ENCODE measurements at places on chromosomes 3 and 15.
A peak's percentile ranks its signal among the peaks of the same experiment; 100 is the strongest.

DNA sequence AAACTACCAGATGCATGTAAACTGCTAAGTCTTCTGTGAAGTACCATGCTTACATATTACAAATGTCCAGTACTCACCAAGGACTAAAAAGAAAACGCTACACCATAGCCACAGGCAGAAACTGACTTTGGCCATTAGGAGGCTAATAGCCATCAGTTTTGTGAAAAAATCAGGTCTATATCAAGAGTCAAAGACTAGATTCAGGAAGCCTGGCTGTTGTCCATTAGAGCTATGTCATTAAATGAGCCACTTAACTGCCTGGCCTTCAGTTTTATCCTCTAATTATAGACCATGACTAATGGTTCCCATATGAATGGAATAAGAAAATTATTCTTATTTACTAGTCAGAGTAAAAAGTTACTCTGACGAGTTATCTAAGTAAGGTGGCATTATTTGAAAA lies 144.1 kb downstream of the VPS13C start:
- no peak for DNase-seq

DNA sequence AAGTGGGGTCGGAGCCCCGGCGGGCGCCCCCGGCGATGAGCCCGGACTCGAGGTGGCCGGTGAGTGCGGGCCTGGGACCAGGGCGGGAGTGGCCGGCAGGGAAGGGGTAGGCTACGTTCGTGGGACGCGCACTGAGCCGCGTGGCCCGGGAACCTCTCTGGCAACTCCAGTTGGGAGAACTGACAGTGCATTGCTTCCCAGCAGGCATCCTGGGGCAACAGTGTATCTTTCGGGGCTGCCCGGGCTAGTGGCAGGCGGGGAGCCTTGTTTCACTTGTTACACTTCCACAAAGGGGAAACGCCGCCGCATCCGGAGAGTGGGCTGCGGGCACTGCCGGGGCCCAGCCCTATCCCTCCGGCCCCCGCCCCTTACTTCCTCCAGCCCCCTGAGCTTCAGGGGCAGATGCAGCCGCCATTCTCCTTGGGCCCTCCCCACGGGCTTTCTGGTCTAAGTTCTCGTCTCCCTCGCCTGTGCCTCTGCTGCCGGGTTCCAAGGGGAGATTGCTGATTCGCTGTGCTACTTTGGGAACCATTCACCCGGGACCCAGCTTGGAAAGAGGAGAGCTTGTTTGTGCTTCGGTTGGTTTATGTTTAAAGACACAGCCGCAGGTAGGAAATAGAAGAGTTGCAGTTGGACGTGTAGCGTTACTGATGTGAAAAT lies 675 bp downstream of the BRPF1 start:
- no peak for DNase-seq

- DNase-seq: peak; percentile 93
Observed at GRCh38 chr3:188212308-188212969, 58.5 kb downstream of the LPP start.

DNA sequence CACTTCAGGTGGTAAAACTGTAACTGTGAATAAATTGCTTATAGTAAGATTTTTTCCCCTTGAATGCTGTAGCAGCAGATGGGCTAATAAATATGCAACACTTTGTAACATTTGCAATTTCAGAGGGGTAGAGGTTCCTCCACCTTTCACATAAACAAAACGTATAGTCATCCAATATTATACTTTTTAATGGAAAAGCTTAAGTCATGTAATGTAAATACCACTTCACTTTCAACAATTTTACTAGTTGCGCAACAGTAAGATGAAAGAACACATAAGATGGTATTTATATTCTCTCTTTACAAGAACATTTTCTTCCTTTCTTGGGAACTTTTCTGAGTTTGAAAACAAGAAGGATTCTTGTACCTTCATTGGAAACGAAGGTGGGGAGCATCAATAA lies 56.6 kb upstream of the FAM3D start:
- DNase-seq: no peak

DNA sequence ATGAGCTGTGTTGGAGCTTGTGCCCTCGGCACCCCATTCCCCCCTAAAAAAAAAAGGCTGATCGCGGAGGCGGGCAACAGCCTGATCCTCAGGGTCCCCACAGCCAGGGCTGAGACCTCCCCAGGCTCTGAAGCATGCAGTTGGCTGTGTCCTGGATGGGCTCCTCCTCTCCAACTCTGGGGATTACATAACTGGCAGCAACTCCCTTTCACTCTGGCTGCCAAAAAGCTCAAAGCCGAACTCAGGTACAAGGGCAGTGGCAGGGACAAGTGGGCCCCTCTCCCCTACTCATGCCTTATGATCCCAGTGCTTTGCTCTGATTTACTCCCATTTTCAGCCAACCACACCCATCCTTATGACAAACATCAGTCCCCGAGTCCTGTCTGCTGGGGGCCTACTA lies 18.3 kb downstream of the TPRA1 start:
- DNase-seq: no peak

- DNase-seq: no peak
Observed at GRCh38 chr3:99845331-99845730, 27.7 kb downstream of the CMSS1 start.

- no peak for DNase-seq
Observed at GRCh38 chr3:14867936-14868570, 49.3 kb downstream of the FGD5 start.

DNA sequence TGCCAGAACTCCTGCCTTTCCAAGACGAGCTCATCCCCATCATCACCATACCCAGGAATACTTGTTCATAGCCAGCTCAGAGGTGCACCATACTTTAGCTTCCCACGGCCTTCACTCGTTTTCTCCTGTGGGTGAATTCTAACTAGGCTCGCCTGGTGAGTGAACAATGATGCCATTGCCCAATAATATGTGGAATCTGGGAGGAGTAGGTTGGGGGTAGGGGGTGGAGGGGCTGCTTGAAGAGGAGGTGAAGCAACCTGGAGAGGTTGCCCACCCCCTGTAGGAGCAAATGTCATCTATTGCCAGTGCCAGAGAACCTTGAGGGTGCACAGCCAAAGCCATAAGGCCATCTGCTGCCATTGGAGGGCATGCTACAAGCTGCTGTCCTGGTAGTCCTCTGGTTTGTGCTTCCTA lies 592 bp upstream of the ZNF445 start:
- no peak for DNase-seq

DNA sequence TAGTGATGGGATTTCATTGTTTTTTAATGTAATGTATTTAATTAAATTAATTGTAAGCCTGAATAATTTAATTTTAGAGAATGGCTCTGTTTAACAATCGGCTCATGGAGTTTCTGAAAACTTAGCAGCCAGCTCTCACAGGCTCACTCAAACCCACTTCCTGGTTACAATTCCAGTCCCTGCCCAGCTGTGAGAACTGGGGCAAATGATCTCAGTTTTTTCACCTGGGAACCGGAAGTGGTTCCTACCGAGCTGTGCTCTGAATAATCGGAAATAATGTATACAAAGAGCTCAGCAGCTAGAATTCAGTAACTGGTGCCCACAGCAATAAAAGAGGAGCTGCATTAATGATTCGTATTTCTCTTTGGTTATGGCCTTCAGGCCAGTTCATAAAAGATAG lies 244.3 kb upstream of the MCTP2 start:
- no peak for DNase-seq

GRCh38 chr3:187943677-187944389 lies 198.6 kb upstream of the BCL6 start:
- no peak for DNase-seq

GRCh38 chr3:30082652-30083051 lies 523.7 kb upstream of the TGFBR2 start:
- no peak for DNase-seq

GRCh38 chr3:172167892-172168648 lies 128.7 kb downstream of the FNDC3B start:
- DNase-seq: no peak

DNA sequence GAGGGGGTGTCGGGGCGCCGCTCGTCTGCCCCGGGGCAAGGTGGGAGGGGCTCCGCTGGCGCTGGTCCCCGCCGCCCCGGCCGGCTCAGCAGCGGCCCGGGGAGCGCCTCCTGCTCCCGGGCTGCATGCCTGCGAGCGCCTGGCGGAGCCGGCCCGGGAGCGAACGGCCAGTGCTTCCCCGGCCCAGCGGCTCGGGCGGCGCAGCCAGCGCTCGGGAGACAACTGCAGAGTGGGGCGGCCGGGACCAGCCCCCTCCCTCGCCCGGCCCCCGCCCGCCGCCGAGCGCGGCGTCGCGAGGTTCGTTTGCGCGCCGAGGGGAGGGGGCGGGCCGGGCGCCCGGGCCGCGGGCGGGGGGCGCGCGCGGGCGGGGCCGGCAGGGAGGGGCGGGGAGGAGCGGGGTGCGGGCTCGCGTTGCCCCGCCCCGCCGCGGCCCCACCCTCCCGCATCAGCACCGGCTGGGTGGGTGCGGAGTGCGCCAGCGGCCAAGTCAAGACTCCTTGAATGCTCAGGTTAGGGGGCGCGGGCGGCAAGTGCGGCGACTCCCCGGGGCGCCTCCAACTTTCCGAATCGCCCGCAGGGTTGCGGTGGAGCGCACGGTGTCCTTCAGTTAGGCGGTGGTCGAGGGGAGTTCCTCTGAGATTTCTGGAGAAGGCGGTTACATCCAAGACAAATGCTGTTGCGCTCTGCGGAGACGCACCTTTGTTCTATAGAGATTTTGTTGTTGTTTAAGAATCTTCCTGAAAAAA lies at the start of gene RGMA:
Gene RGMA (minus strand): TSS at position 231 of the 746 bp plus-strand sequence. CDS start 279 bp downstream, outside the sequence.
- peak; percentile 85 for DNase-seq

GRCh38 chr15:74270854-74271520 lies 34.9 kb downstream of the CCDC33 start:
- no peak for DNase-seq

- DNase-seq: no peak
Observed at GRCh38 chr3:128889139-128889894, 9.9 kb downstream of the ACAD9 start.

DNA sequence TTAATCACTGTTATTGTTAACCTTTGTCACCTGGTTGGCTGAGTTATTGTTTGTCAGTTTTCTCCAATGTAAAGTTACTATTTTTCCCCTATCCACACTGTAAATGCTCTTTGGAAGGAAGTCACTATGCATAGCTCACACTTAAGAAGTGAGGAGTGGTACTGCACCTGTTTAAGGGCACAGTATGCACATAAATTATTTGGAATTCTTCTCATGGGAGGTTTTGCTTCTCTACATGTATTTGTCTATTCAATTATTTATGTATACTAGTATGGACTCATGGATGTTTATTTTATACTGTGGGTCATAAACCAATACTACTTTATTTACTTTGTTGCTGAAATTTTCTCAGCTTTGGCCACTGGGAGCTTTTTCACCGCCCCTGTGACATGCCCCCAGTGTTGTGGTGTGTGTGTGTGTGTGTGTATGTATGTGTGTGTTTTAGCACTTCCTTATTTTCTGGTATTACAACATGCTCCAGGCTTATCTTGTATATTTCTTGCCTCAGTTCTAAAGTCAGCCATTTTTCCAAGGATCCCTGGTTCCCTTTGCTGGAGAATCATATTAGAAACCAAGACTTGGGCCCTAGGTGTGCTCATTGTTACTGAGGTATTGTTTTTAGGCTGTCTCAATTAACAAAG lies 290.5 kb downstream of the KBTBD8 start:
- DNase-seq: no peak

GRCh38 chr15:95410757-95411156 lies 919.7 kb upstream of the NR2F2 start:
- no peak for DNase-seq

DNA sequence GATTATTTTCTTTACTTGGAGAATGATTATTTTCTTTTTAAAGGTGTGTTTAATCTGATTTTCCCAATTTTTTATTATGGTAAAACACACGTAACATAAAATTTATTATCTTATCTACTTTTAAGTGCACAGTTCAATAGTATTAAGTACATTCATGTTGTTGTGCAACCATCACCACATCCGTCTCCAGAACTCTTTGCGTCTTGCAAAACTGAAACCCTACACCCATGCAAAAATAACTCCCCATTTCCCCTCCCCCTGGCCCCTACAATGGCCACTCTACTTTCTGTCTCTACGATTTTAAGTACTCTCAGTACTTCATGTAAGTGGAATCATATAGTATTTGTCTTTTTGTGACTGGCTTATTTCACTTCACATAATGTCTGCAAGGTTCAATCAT lies 230.7 kb downstream of the SATB1 start:
- DNase-seq: no peak

- no peak for DNase-seq
Observed at GRCh38 chr15:65778269-65778668, 13.8 kb downstream of the DENND4A start.

- DNase-seq: peak; percentile 74
Observed at GRCh38 chr15:99707473-99708270, 25.6 kb downstream of the LYSMD4 start.

GRCh38 chr3:195903950-195904290 lies 4.4 kb downstream of the TNK2 start:
- DNase-seq: no peak

- no peak for DNase-seq
Observed at GRCh38 chr3:187484547-187485295, 116.5 kb downstream of the RTP4 start.

DNA sequence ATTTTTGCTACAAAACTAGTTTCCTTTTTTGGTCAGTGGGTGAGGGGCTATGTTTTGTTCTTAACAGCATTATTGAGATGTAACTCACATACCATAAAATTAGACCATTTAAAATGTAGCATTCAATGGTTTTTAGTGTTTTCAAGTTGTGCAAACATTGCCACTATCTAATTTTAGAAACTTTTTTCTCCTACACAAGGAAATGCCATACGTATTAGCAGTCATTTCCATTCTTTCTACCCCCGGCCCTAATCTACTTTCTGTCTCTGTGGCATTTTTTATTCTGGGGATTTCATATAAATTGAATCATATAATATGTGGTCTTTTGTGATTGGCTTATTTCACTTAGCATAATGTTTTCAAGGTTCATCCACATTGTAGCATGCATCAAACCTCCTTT lies 55.0 kb upstream of the TIPARP start:
- no peak for DNase-seq

DNA sequence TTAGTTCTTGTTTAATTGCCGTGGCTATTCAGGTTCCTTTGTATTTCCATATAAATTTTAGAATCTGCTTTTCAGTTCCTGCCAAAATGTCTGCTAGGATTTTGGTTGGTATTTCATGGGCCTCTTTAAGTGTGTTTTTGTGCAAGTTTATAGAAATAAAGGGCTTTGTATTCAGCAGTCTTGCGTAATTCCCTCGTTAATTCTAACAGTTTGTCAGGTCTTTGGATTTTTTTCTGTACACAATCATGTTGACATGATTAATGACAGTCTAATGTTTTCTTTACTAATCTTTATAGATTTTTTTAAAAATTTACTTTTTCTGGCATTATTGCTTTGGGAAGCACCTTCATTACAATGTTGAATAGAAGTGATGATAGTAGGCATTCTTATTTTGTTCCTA lies 120.9 kb downstream of the NEK11 start:
- DNase-seq: no peak

Data from muscle of back (tissue), 13 donors.